Activated CD8-positive, alpha-beta memory T cell treated with anti-CD3 and anti-CD28 coated beads for 1 hour (primary cell): ENCODE measurements at places on chromosomes 1 and 21.
A peak's percentile ranks its signal among the peaks of the same experiment; 100 is the strongest.

DNA sequence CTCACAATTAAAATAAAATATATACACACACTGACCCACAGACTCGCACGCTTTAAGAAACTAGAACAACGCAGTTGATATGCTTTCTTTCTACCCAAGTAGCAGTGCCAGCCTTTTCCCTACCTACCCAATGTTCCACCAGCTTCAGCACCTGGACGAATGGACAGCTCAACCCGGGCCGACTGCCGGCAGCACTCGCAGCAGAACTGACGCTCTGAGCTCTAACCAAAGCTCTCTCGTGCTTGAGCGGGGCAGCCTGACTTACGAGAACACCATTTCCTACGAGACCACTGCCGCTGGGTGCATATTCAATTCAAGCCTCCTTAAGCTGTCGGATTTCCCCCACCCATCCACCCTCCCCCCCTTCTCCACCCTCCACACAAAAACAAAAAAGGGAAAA, 127.4 kb upstream of the DPYD start:
- DNase-seq = peak; percentile 46

DNA sequence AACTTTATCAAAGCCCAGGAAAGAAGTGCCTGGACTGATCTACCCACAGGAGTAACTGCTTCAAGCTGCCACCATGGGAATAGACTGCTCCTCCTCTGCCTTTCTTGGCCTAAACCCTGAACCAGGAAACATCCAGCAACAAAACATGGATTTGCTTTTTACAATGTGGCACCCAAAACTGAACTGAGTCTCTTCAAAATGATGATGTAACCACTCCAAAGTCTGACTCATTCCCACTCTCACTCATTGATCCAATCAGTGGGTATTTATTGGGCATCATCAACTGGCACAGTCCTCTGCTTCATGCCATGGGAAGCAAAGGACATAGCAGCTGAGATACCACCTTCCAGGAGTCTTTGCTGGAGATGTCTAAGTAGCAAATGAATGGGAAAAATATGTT, 23.5 kb downstream of the CYP4A22 start:
- no peak for DNase-seq

GRCh38 chr1:178094739-178095645, 1.1 kb downstream of the RASAL2 start:
- no peak for DNase-seq

GRCh38 chr1:56034847-56035481, 544.4 kb downstream of the PLPP3 start:
- no peak for DNase-seq

GRCh38 chr1:150841626-150842025, 33.6 kb upstream of the CTSK start:
- no peak for DNase-seq

DNA sequence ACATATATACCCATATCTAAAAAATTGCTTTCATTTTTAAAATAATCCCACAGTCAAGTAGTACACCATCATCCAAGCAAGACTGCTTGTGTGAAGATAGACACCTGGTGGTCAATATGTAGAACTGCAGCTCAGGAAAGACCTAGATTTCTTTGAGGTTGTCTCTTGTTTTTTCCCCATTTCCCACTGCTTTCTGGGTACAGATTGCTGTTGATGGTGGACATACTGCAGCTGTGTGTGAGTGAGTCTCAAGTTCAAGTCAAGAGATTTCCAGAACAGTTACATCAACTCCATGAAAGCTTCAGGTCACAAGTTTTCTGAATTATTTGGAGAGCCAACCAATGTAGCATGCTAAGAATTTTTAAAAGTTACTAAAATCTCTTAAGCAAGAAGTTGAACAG, 306.4 kb downstream of the DUSP10 start:
- no peak for DNase-seq

DNA sequence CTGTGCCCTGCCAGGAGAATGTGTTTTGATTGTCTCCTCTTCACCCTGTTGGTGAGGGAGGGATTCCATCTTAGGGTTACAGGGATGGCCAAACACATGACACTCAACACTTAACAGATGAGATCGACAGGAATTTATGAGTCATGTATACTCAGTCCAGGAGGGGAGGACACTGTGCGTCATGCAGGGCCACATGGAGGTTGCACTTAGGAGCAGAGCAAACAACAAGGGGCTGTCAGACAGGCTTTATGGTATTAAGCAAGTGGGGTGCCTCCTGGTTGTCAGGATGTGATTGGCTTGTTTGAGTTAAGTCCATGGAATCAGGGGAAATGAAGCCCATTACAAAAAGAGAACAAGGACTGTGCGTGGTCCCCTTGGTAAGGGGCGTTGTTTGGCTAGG, 26.9 kb downstream of the EDARADD start:
- DNase-seq = no peak

DNA sequence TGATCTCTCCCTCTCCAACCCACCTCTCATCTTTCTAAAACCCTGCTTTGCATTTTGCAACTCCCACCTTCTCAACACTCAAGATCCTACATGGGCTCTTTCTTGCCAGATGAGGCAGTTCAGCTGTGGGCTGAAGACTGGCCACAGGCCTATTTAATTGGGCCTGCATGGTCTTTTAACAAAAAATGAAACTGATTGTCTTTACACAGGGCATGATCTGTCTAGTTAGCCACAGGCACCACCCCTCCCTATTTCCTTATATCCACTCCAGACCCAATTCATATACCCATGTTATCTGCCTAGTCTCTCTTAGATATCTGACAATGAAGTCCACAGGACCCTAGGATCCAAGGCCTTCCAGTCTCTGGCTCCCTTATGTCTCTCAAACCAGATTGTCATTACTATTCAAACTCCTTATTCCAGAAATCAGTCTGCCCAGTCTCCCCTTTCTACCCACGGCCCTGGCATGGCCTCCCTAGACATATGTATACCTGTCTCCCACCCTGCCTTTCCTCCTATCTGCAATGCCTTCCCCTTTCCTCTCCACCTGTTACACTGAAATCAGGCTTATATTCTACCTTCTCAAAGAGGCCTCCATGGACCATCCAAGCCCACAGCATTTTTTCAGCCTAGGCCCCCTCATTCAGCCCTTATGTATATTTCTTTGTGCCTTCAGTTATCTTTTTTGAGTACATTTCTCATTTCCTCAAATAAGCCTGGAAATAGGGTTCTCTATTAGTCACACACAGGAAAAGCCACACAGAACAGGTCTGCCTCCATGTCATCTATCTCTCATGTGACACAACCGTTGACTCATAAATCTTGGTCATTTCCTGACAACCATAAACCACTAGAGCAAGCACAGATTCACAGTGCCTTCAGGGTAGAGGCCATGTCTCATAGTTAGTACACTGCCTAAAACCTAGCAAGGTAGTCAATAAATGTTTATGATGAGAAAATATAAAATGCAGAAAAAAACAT, 39.0 kb downstream of the LPAR3 start:
- DNase-seq = no peak

GRCh38 chr1:76068542-76068941, 6.0 kb upstream of the ST6GALNAC3 start:
- no peak for DNase-seq

DNA sequence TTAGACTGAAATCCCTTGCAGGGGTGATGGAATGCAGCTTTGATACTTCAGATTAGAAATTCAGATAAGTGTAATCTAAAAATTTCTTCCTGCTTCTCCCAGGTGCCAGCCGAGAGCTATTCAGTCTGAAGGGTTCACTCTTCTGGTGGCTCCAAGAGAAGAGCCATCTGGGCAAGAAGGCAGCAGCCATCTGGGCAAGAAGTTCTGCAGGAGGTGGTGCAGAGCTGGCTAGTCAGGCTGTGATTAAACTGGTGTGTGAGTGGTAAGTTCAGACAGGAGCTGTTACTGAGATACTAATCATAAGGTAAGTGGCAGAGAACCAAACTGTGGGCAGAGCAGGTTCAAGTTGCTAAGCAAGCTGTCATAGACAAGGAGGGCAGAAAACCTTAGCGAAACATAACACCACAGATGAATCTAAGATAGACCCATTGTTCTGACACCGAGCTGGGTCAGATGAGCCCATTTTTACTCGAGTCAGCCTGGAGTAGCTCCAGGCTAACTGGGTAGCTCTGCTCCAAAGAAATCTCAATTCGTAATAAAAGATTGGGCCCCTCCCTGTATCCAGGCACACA, 14.4 kb upstream of the TP53BP2 start:
- no peak for DNase-seq

DNA sequence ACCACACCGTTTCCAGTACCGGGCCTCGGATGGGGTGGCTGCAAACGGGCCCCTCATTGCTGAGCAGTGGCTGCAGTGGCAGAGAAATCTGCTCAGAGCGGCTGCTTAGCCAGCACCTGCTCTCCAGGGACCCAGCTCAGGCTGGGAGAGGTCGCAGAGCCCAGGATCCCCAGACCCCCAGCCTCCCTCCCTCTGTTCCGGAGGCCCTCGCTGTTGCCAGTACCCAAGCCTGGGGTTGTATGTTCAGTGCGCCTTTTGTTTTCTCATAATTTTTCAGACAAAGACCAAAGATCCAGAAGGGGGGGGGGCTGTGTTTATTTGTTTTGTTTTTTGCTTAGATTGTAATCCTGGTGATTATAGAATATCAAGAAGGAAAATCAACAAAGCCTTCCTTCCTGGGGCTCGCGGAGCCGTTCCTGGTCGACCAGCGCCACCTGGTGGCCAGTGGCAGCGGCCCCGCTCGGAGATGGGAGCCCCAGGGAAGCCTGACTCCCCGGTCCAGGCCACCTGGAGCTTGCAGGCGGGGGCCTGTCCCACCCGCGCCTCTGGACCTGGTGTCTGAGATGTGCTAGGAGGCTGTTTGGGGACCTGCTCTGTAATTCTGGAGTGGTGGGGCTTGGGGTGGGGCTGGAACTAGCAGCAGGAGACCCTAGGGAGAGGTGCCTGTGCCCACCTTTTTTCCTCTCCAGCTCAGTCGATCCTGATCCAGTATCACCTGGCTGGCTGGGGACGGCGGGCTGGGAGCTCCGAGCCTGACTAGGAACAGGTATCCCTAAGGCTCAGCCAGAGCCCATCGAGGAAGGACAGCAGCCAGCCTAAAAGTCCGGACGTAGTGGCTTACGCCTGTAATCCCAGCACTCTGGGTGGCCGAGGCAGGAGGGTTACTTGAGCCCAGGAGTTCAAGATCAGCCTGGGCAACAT, 123.9 kb upstream of the VAMP3 start:
- DNase-seq = peak; percentile 19

- DNase-seq = no peak
These were observed 26.6 kb downstream of the MSTO1 start for GRCh38 chr1:155636397-155637153.

- no peak for DNase-seq
These were observed 251.9 kb downstream of the RGS7 start for GRCh38 chr1:241105147-241105546.

- DNase-seq = no peak
These were observed 1.2 kb downstream of the SCMH1 start for GRCh38 chr1:41240781-41241353.

GRCh38 chr21:25994758-25995163, 175.8 kb downstream of the APP start:
- no peak for DNase-seq

DNA sequence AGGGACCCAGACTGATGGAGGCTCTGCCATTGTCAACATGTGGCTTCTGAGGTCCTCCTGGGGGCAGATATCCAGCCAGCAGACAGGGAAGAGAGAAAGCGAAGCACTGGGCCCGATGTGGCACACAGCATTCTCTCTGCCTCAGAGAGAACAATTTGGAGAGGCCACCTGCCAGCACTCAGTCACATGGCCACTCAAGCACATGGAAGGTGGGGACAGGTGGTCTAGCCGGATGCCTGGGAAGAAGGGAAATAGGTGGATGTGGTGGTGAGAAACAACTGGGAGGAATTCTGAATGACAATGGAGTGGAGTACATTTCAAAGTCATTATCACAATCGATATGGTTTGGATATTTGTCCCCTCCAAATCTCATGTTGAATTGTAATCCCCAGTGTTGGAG, 109.0 kb downstream of the UBE2U start:
- DNase-seq = no peak

GRCh38 chr1:3577711-3578432, 33.4 kb downstream of the MEGF6 start:
- no peak for DNase-seq

GRCh38 chr1:234473118-234473517, 5.9 kb downstream of the TARBP1 start:
- no peak for DNase-seq

GRCh38 chr1:12276225-12276624, 46.4 kb downstream of the VPS13D start:
- no peak for DNase-seq

DNA sequence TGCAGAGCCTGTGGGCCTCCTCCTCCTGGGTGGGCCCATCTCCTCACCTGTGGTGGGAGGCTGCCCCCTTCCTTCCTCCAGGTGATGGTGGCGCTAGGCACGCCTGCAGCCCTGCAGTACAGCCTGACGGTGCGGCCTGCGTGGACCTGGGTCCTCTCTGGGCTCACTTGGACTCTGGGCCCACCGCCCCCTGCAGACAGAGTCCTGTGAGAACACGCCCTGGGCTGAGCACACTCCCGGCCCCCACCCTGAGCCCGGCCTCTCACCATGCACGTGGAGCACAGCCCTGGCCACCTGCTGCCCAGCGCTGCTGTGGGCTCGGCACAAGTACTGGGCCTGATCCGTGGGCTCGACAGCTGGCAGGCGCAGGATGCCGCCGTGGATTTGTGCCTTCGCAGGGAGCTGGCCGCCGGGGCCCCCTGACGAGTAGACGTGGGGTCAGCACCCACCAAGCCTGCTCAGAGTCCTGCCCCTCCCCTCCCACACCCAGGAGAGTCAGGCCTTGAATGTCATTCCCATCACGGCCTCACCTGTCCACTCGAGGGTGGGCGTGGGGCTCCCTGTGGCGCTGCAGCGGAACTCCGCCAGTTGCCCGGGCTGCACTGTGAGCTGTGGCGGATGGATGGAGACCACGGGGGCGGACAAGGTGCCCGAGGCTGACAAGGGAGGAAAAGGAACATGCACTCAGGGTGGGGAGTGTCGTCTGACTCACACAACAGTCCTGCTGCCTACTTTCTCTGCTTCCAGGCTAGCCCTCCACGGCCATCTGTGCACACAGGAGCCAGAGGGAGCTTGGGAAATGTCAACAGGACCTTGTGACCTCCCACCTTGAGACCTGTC, 43.4 kb downstream of the LDLRAD2 start:
- no peak for DNase-seq

- no peak for DNase-seq
These were observed 45.4 kb downstream of the CDC14A start for GRCh38 chr1:100397681-100398080.

DNA sequence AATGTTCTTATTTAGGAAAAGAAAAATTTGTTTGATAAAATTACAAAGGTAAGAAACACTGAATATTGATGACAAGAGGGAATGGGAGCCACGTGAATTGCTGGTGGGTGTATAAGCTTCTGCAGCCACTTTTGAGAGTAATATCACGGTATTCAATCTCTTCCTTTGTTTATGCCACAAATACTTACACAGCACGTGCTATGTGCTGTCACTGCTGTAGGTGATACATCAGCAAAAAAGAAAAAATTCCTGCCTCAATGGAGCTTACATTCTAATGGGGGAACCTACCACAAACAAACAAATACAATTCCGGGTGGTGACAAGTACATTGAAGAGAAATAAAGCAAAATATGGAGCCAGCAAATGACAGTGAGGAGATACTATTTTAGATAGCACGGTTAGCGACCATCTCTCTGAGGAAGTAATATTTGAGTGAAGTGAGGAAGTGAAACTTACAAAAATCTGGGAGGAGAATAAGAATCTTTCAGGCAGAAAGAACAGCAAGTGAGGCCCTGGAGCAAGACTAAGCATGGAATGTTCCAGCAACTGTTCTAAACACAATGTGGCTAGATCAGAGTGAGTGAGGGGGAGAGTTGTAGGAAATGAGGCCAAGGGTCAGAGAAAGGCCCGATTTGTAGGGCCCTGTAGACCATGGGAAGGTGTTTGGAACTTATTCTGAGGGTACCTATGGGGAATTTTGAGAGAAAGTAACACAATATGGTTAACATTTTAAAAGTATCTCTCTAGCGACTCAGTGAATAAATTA, 2.6 kb upstream of the FCRLB start:
- DNase-seq = no peak
